ENCODE measurements at places on chromosomes 1 and 21.
A peak's percentile ranks its signal among the peaks of the same experiment; 100 is the strongest.

DNA sequence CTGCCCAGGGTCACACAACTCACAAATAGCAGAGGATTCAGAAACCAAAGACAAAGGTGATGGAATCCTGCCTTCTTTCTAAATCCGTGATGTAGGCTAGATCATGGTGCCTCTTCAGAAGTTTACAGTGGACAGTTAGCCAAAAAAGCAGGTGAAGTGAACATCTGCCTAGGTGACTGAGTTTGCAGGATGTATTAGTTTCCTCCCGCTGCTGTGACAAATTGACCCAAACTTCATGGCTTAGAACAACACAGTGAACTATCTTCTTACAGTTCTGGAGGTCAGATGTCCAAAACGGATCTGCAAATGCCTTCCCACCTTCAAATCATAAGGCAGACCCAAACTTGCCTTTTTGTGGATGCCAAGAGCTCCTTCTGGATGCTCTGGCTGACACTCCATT lies 3.2 kb upstream of the TMEM51 start:
- ATAC-seq, result no peak

GRCh38 chr1:78672428-78672827 lies 22.8 kb downstream of the IFI44 start:
- no peak for ATAC-seq

DNA sequence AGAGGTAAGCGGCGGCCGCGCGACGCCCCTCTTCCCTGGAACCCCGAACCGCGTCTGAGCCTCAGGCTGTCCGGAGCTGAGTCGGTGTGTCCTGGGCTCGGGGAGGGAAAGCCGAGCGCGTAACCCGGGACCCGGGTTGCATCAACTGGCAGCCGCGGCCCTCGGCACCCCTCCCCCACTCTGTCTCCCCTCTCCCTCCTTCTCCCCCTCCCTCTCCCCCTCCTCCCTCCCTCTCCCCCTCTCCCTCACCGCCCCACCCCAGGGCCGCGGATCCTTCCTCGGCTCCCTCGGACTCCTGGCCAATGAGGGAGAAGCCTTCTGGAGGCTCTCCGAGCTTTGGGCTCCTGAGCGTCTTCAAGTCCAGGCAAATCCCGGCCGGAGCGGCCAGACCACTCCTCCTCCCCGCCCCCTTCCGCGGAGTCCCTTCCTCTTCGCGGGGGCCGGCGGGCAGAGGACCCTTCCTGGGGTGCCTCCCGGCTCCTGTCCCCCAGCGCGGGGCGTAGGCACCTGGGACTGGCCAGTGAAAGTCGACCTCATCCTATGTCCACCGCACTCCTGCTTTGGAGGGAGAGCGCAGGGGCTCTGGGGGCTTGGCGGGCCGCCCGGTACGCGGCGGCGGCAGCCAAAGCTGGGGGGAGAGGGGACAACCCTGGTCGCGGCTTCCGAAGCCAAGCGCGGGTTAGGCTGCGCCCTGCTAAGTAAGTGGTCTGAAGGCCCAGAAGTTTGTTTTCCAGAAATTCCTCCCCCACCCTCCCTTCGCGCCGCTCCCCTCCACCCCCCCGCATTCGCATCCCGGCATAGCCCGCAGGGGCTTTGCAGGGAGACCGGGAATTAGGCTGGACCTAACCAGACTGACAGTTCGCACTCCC lies 850 bp downstream of the SESN2 start:
- no peak for ATAC-seq

DNA sequence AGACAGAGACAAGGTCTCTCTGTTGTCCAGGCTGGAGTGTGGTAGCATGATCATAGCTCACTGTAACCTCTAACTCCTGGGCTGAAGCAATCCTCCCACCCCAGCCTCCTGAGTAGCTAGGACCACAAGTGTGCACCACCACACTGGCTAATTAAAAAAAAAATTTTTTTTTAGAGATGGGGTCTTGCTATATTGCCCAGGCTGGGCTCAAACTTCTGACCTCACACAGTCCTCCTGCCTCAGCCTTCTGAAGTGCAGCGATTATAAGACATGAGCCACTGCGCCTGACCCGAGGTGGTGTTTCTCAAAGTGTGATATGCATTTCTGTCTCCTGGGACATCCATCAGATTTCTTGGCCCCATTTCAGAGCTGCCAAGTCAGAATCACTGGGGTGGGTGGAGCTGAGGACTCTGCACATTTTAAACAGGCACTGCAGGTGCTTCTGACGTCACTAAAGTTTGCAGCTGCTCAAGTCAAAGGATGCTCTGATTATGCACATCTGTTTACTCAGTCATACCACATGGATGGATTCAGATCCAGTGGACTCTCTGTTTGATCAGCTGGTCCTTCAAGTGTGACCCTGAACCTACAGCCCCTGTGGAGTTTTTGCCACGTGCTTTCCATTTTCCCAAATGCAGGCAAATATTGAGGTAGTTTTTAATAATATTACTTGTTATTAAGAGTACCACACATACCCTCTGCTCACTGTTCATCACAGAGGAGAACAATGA lies 21.4 kb downstream of the TGFB2 start:
- ATAC-seq, result no peak

- no peak for ATAC-seq
These were observed 190.7 kb upstream of the KIAA0040 start for GRCh38 chr1:175383239-175383638.

- no peak for ATAC-seq
These were observed 995 bp downstream of the VASH2 start for GRCh38 chr1:212951126-212951946.

GRCh38 chr1:233151861-233152260 lies 143.7 kb downstream of the PCNX2 start:
- ATAC-seq, result no peak

DNA sequence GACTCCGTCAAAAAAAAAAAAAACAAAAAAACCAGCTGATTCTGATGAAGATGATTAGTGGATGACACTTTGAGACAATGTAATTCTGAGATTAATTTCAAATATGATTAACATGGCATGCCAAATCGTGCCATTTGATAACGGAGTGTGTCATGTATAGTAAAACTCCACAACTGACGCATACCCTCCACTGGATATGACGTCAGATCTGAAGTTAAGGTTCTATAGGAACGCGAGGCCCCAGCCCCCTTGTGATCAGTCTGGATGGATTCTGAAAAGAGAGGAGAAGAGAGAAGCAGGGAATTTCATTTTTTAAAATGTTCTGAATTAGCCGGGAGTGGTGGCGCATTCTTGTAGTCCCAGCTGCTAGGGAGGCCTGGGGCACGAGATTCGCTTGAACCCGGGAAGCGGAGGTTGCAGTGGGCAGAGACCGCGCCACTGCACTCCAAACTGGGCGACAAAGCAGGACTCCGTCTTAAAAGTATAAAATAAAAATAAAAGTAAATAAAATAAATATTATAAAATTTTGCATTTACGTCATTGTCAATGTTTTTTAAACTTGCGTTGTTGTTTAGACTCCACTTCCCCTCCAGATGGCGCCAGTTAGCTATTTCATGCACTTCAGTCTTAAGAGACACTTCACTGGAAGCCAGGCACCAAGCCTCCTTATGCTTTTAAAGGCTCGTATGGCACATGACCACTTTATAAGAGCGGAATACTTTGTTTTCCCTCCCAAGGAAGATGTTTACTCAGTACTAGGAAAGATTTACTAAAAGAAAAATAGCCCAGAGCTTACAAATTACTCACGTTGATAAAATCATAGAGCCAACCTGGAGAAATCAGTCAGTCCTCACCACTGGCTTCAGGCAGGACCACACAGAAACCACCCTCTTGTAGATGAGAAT lies 65.5 kb downstream of the UBE2U start:
- peak; percentile 36 for ATAC-seq

- ATAC-seq, result no peak
These were observed 59.1 kb upstream of the RAB3GAP2 start for GRCh38 chr1:220331318-220331717.

DNA sequence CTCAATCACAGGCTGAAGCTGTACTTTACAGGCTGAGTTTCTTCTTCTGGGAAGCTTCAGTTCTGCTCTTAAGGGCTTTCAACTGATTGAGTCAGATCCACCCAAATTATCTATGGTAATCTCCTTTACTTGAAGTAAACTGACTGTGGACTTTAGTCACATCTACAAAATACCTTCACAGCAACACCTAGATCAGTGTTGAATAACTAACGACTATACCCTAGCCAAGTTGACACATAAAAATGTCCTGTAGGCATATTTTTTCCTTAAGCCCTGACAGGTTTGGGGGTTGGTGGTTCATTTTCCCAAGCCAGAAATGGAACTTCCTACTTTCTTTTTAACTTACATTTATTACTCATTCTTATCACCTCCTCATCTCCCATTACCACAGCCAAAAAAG lies 42.9 kb upstream of the PRKACB start:
- no peak for ATAC-seq

GRCh38 chr1:84861988-84862644 lies 30.9 kb downstream of the LPAR3 start:
- ATAC-seq, result no peak

DNA sequence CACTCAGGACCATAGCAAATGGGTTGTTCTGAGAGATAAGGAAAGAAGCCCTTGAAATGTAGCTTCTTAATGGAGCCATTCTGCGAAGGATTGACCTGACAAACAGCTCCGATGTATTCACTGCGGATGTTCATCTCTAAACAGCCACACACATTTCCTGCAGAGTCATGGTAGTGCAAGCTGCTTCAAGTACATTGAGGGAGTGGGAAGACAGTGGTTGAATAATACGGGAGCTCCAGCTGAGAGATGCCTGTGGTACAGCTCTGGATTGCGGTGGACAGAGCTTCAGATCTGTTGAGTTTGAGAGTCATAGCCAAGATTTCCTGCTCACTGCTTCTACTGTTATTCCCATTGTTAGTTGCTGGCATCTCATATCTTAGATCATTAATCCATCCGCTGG lies 86.6 kb downstream of the ZBTB18 start:
- ATAC-seq, result no peak

- ATAC-seq, result no peak
These were observed 16.9 kb downstream of the CD160 start for GRCh38 chr1:145736191-145736590.

- ATAC-seq, result no peak
These were observed 11.1 kb upstream of the KCNE1 start for GRCh38 chr21:34523019-34523555.

- peak; percentile 9 for ATAC-seq
These were observed 44.3 kb upstream of the ADARB1 start for GRCh38 chr21:45029948-45030681.

- no peak for ATAC-seq
These were observed 384.3 kb downstream of the NTNG1 start for GRCh38 chr1:107525145-107525544.

DNA sequence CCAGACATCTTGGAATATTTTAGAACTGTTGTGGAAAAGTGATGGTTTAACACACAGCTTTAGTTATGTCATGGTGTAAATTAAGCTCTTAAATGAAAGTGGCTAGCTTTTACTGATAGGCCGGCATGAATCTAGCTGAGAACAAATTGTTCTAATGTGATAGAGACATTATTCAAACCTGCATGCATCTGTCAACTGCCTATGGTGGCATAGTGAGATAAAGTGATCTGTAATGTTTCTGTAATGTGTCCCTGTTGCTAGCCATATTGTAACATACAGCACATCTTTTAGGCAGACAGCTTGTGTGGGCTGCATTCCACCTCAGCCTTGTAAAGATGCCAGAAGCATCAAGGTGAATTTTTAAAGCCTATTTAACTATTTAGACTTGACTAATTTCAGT lies 16.0 kb downstream of the LRIG2 start:
- ATAC-seq, result no peak

DNA sequence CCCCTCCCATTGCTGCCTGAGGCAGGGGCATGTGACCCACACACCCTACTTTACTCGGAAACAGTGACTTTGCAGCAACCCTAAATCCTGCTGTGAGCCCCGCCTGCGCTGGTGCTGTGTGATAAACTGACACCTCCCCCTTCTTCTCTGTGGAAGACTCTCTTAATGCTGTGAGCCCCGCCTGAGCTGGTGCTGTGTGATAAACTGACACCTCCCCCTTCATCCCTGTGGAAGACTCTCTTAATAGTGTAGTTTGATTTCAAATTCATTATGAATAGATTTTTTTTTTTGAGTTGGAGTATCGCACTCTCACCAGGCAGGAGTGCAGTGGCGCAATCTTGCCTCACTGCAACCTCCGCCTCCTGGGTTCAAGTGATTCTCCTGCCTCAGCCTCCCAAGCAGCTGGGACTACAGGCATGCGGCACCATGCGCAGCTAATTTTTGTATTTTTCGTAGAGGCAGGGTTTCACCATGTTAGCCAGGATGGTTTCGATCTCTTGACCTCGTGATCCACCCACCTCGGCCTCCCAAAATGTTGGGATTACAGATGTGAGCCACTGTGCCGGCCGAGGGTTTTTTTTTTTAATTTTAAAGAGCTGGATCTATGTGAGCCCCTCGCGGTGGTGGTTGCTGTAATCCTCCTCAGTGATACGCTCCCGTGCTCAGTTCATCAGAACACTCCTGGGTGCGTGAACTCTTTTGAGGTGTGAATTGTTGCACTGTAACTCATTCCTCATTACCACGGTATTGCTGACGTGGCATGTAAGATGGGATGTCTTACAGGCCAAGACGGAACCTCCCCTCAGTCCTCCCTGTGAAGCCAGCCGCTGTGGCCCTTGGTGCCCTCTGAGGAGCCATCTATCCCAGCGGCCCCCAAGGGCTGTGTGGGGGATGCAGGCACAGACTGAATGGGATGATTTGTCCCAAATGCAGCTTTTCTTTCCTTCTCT lies 60.3 kb downstream of the GALNT2 start:
- ATAC-seq, result peak; percentile 34

DNA sequence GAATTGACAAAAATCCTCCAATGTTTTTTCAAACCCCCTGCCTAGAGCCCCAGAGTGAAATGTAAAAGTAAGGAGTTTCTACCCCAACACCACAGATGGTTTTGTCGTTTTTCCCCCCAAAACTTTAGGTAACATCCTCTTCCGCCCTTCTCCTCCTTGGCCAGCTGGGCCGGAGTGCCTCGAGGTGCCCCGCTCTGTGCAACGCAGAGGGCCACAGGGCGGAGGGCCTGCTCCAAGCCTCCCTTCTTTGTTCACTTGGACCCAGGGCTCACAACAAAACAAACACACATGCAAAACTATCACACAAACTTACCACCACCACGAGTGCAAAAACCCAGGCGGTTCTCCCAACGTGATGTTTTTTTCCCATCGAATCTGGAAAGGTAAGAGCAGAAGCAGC lies 1.9 kb downstream of the SSBP3 start:
- ATAC-seq, result no peak

- no peak for ATAC-seq
These were observed 6.1 kb downstream of the PCSK9 start for GRCh38 chr1:55045430-55045829.

- ATAC-seq, result no peak
These were observed 33.4 kb downstream of the INKA2 start for GRCh38 chr1:111705841-111706240.

DNA sequence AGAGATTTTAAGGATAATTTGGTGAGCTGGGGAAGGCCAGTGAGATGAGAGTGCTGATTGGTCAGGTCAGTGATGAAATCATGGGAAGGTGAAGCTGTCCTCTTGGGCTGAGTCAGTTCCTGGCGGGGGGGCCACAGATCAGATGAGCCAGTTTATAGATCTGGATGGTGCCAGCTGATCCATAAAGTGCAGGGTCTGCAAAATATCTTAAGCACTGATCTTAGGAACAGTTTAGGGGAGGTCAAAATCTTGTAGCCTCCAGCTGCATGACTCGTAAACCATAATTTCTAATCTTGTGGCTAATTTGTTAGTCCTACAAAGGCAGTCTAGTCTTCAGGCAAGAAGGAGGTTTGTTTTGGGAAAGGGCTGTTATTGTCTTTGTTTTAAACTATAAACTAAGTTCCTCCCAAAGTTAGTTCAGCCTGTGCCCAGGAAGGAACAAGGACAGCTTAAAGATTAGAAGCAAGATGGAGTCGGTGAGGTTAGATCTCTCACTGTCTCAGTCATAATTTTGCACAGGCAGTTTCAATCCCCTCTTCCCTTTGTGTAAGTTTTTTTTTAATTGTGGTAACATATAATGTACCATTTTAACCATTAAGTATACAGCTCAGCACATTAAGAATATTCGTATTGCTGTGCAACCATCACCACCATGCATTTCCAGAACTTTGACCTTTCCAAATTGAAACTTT lies 39.4 kb downstream of the PTAFR start:
- ATAC-seq, result no peak
